Left forelimb (tissue), 1 donor: ENCODE measurements at places on chromosomes 5 and 9.

- DNase-seq = no peak
These were observed 192.2 kb downstream of the PAPPA start for GRCh38 chr9:116345817-116346216.

GRCh38 chr5:64269164-64269563, 103.5 kb downstream of the RNF180 start:
- no peak for DNase-seq

GRCh38 chr5:51997949-51998348, 614.7 kb downstream of the ISL1 start:
- DNase-seq = no peak

- no peak for DNase-seq
These were observed 610.8 kb downstream of the PDE4D start for GRCh38 chr5:59282726-59283125.

DNA sequence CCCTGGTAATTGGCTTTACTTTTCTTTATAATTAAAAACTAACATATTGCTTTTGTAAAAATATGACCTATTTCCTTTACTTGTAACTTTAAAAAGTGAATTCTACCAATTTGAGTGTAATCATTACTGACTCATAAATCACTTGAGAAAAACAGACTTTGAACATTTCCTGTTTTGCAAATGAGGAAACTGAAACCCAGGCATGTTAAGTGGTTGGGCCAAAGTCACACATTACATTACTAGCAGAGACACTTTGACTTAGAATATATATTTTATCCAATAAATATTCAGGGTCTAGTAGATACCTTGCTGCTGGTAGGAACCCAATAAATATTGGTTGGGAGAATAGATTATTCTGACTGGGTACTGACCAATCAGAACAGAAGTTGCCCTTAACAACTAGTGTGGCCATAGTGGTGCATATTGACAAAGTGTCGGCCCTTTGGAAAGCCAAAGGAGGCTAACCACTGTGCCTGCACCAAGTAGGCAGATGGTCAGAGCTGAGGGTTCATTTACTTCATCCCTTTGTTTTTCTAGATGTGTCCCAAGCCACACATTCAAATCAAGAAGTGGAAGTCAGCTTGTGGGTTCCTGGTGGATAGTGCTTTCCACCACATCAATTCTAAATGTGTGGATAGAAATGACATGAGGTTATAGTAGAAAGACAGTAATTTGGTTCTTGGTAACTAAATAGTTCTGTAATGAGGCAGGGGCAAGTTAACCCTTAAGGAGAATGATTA, 365.1 kb upstream of the RIOK2 start:
- no peak for DNase-seq

- no peak for DNase-seq
These were observed 21.3 kb downstream of the AHRR start for GRCh38 chr5:342501-343460.

DNA sequence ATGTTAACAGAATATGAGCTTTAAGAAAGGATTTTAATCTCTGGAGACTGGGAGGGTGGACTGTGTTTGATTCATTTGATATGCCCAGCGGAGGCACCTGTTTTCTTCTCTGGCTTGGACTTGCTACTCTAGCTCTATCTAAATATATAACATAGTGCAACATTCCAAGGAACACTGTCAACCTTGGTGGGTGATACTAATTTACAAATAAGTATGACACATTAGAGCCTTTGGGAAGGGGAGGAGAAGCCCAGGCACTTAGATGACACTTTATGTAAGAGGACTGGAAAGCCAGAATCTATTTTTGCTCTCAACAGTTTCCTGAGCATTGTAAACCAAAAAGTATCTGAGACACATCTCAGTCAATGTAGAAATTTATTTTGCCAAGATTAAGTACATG, 83.4 kb upstream of the SHISAL2B start:
- DNase-seq = no peak

- no peak for DNase-seq
These were observed 348.0 kb downstream of the SEMA5A start for GRCh38 chr5:9197881-9198260.

DNA sequence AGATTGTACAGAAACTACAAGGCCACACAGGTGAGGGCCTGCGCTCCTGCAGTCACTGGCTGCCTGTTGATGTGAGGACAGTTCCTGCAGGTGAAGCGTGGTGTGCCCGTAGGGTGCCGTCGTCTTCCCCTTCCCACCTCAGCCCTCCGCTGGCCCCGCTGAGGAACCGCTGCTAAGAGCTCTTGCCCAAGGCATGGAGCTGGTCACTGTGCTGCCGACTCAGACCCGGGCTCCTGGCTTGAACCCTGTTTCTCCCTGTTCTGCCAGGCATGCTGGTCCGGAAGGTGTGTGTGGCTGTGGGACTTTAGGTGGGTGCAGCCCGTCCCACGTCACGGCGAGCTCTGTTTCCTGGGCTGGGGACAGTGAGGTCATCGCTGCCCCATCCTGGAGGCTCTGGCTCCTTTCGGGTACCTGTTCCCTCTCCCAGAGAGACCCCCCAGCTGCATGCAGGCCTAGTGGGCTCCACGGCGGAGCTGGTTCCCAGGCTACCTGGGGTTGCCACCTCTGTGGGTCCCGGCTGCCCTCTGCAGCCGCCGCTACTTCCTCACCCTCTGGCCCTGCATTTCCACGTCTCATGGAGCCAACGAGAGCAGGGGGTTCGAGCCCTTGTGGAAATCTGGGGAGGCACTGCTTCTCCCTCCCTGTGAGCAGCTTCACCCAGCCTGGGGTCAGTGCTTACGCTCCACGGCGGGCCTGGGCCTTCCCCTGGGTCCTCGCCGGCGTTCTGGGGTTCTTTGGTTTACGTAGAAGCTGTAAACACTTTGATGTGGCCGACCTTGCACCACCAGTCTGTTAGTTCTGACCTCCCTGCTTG, 7.6 kb downstream of the RNU6ATAC start:
- no peak for DNase-seq

- DNase-seq = no peak
These were observed 9.5 kb downstream of the MVB12B start for GRCh38 chr9:126335837-126336735.

DNA sequence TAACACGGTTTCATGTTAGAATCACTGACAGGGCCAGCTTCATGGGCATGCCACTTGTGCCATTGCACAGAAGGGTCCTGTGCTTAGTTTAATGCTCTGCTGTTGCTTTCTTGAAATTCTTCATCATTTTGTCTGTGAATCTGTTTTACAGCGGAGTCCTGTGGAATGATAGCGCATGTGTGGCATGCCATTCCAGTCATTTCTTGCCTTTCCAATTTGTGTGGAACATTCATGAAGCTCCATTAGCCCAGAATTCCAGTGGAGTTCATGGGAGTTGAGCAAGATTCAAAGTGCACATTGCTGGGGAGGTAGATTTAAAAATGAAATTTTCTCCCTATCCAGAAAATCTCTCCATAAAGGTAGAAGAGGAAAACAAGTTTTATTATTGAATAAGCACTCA, 43.4 kb upstream of the NREP start:
- DNase-seq = no peak

DNA sequence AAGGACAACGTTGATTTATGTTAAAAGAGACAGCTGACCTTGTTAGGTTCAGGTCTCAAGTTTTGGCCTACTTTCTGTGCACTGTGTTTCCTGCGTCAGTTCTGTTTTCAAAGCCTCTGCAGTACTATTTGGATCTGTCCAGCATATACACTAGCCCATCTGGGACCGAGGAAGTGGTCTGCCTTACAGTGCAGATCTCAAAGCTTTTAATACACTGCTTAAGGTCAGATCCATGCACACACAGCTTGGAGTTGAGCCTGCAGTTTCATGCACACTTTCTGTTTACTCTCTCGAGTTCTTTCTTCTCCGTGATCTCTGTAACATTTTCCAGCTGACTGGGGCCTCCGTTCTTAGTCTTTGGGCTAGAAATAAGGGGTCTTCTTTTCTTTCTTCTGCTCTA, 24.1 kb downstream of the CARTPT start:
- DNase-seq = no peak

DNA sequence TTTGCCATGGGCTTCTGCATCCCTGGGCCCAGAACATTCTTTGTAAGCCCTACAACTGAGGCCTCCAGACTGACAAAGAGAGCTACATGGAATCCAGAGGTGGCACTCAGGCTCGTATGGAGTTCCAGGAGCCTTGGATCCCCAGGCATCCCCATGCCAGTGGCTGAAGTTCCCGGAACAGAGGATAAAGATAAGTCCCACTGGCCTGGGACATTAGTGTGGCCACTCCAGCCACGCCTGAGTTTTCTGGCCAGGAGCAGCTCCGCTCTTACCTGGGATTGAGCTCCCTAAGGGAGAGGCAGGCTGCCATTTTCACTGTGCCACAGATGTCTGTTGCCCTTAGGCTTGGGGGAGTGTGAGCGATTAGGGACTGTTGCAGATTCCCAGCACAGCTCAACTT, 656.3 kb upstream of the FAM174A start:
- DNase-seq = no peak

DNA sequence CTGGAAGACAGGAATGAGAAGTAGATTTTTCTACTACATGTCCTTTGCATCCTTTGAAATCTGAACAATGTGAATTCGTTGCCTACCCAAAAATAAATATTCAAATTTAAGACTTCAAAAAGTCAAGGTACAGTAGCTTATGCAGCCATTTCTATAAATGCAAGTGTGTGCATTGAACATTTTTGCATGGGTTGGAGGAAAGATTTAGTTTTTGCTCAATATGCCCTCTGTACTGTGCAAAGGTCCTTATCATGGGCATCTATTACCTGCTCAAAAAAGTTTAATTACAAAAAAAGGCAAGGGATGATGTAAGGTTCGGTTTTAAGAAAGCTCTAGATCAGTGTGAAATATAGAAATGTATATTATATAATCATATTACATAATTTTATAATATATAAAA, 22.6 kb downstream of the AKNA start:
- no peak for DNase-seq

DNA sequence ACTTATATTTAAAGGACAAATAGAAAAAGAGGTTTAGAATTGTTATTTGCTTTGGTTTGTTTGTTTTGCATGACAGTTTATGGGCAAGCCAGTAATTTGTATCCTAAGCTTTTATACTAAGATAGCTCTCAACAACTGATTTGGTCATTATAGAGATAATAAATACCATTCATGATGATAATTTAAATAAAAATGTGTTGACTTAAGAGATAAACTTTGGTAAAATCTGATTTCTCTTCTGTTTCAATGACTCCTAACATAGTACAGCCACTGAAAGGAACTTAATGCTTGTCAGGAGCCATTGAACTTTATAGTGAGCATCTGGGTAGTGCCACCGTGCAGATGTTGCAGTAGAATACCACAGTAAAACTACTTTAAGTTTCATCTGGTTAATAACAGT, 160.7 kb upstream of the ACOT12 start:
- DNase-seq = no peak

- DNase-seq = no peak
These were observed 84.4 kb downstream of the ADRB2 start for GRCh38 chr5:148910686-148911361.

DNA sequence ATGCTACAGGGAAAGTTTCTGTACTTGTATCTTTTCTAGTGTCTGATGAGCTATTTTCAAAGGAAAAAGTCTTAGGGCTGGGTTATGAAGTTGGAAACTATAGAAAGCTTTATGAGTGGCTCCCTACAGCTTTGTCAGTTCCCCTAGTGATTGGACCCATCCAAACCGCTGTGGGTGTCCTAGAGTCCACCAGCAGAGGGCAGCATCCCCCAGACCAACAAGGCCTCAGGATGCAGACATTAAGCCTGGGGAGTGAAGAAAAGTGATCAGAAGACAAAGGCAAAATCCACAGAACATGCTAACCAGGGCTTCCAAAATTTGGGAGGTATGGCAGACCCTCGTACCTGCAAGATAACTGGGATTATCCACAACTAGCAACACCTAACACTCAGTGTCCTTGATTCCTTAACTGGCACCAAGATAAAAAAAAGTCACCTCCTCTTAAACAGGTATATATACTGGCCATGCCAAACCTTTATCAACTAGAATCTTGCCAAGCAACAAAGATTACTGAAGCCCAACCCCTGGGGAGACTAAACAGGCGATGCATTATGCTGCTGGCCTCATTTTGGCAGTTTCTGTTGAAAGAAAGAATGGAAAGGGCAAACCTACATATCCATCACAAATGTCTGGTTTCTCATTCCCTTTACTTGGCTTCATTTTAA, 110.4 kb upstream of the NR5A1 start:
- DNase-seq = peak; percentile 86

DNA sequence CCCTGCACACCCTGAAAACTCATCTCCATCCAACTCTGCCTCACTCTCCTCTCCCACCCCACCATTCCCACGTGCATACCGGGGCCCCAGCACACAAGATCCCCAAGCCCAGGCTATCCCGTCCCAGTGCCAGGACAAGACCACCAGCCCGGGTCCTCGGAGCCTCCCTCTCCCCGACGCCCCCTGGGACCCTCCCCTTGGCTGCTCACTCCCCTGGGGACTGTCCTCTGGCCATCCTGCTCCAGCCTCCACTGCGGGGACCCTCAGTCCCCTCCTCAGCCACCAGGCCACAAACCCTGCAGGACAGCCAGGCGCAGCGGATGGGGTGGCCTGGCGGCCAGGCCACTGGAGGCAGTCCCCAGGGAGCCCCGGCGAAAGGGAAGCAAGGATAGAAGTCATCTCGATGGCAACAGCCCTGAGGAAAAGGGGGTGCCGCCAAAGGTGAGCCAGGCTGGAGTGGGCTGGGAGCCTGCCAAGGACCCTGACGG, 62.8 kb downstream of the C9orf50 start:
- DNase-seq = no peak

GRCh38 chr5:169412831-169413230, 111.9 kb upstream of the SLIT3 start:
- no peak for DNase-seq

DNA sequence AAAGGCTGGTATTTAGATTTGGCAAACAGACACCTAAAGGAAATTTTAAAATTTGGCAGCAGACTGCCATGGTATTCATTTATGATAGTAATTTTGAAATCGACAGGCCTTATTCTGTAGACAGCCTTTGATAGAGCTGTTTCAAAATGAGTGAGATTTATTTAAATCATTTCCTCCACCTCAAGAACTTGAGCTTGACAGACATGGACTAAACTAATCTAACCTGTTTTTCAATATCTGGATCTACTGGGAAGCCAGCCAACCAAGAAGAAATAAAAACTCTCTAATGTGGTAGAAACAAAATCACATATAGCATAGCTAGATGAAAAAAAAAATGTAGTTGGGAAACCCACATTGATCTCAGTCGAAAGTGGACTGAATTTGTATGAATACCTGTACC, 56.9 kb upstream of the RASA1 start:
- DNase-seq = no peak

DNA sequence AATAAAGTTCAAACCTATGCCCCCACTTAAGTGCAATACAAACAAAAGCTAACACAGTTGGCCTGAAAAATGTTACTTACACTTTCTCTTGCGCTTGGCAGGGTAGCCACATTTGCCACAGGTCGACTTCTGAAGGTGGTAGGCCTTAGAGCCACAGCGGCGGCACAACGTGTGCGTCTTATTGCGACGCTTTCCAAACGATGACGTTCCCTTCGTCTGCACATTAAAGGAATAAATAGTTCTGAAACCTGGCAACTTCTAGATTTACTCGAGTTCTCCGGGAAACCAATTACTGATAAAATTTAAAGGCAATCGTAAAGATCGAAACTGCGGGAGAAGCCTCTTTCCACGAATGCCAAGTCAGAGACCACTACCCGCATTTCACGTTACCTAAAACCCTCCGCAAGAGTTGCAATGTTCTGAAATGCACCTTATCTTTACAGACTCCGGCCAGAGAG, 602 bp downstream of the RPL37 start:
- DNase-seq = no peak

- no peak for DNase-seq
These were observed 35.3 kb downstream of the ERBIN start for GRCh38 chr5:65961633-65962032.

GRCh38 chr9:27351438-27351837, 54.5 kb upstream of the EQTN start:
- no peak for DNase-seq
